NB4 (cell line): ENCODE measurements at places on chromosomes 3 and 15.

GRCh38 chr3:194431554-194431953 lies 32.5 kb upstream of the GP5 start:
- no peak for DNase-seq

DNA sequence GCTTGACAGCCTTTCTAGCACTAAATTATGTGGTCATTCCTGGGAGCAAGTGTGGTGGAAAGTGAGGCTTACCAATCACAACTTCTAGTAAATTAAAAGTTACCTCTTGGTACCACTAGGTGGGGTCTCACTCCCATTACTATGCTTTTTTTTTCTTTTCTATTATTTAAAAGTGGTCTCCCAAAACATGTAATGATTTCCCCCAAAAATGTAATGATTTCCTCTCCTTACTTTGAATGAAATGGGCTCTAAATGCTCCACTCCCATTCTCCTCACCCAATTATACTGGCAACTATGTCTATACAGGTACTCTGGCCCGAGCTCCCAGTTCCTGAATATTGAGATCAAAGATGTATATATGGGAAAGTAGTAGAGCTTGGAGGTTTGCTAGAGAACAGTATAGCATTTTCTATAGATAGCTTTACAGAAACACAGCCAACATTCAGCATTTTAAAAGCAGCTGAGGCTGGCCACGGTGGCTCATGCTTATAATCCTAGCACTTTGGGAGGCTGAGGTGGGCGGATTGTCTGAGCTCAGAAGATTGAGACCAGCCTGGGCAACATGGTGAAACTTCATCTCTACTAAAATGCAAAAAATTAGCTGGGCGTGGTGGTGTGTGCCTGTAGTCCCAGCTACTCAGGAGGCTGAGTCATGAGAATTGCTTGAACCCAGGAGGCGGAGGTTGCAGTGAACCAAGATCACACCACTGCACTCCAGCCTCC lies 70.9 kb downstream of the DCUN1D1 start:
- DNase-seq, result peak; percentile 19

GRCh38 chr3:66428733-66429132 lies 72.1 kb downstream of the LRIG1 start:
- peak; percentile 43 for DNase-seq

GRCh38 chr3:55570271-55570711 lies 83.2 kb upstream of the WNT5A start:
- DNase-seq, result no peak

GRCh38 chr3:13934813-13935212 lies 54.9 kb upstream of the WNT7A start:
- DNase-seq, result no peak

GRCh38 chr15:61489571-61489970 lies 260.5 kb upstream of the RORA start:
- no peak for DNase-seq

- no peak for DNase-seq
Observed at GRCh38 chr3:166405465-166405864, 568.2 kb upstream of the BCHE start.

DNA sequence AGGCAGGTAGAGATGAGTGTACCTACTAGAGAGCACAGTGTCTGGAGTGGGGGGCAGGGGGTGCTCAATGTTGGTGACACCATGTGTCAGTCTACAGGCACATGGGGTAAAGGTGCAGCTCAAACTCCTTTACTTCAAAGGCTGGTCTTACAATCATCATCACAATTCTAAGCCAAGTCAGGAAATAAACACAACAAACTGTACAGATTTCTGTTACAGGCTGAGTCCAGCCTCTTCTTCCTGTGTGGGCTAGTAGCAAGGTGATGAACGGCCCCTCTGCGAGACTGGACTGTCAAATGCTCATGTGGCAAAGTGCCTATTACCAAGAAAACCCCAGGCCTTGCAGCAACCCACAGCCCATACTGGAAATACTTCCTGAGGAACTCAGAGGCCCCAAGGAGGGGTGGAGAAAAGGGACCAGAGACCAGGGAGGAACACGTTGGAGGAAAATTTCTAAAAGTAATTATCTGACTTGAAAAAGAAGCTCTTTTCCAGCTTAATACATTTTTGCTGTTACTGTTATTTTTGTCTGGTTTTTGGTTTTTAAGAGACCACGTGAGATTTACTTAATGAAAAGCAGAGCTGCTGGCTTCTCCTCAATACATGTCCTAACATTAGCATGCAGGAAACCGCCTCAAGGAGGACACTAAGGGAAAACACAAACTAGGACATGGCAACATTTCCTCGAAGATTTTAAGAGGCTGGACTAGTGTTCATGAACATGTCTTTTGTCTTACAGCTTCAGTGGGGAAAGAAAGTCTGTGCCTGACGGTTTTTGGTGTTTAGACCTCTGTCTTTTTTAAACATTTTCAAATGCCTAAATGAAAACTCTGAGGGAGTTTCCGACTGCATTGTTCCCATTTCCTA lies 29.5 kb downstream of the TBC1D2B start:
- DNase-seq, result peak; percentile 98

DNA sequence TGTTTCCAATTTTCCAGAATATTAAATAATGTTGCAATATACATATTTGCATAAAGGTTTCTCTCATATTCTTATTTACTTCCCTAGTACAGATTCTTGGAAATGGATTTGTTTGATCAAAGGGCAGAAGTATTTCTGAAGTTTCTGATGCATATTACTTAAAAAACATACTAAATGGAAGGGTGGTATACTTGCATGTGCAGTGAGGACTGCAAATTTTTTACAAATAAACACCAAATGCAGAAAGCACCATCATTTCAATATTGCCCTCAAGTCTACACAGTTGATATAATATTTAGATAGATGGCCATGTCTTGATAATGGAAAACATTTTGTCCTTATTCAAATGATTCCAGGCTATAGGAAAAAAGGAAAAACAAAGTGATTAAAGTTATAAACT lies 12.3 kb downstream of the TM4SF18 start:
- no peak for DNase-seq

- DNase-seq, result peak; percentile 74
Observed at GRCh38 chr3:101803173-101803782, 24.3 kb downstream of the NXPE3 start.

GRCh38 chr3:101842245-101842934 lies 6.9 kb upstream of the NFKBIZ start:
- no peak for DNase-seq

DNA sequence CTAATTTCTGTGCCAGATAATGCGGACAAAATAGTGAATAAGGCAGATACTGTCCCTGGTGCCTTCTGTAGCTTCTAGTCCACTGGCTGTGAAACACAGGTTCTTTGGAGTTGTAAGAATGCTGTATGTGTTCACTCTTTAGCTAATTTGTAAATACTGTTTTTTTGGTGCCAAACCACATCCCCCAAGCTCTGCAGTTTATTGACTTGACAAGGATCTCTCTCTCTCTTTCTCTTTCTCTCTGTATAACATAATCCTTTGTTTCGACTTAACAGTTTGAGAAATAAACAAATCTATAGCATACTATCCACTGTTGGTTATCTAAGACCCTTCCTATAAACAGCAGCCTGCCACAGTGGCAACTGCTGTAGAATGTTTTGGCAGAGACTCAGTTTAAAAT lies 7.6 kb downstream of the SMAD3 start:
- no peak for DNase-seq

GRCh38 chr15:25422021-25422420 lies 16.8 kb downstream of the UBE3A start:
- DNase-seq, result no peak

- peak; percentile 75 for DNase-seq
Observed at GRCh38 chr3:188954590-188955208, 217.1 kb upstream of the TPRG1 start.

DNA sequence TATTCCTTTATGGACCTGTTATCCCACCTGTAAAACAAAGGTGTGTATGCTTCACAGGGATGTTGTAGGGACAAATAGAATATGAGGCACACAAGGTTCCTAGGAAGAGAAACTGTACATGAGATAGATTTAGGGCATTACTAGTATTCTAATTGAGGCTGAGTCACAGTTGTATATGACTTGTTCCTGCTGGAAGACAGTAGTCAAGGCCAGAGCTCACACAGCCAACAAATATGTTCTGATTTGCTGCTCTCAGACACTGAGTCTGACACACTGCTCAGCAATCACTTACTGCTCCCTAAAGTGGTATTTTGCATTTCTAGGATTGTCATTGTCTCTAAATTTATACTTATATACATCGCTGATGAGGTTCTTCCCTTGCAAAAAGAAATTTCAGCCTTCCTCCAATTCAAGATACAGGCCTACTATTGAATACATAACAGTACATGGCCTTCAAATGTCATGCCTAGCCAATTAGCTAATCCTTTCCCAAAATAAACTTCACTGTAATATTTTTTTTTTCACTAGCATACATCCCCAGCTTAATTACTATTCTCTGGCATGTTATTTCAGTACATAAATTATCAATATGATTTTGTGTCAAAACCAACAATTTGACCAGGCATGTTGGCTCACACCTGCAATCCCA lies 69.8 kb downstream of the TIGIT start:
- DNase-seq, result no peak

DNA sequence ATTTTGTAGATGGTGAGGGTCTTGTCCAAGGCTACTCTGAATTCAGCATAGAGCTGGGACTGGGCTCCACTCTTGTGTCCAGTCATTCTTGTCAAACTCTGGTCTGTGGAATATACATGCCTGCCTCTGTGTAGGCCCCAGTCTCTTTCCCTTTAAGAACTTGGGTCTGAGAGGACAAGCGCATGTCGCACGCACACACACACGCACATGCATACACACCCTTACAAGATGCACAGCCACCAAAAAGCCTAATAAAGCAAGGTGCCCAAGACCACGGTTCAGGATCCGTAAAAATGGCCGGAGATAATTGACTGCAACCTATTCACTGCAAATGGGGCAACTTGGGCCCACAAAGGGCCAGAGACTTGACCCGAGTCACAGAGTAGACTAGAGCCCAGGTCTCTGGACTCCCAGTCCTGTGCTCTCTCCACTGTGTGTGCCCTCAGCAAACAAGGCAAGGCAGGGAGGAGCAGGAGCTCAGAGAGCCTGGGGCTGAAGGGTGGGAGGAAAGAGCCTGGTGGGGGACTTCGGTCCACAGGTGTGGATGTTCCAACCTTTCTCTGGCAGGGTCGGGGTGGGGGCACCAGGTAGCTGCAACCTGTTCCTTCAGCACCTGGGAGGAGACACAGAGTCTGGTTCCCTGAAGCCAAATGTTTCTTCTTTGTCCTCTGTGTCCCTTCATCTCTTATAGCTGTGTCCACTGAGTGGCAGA lies 914 bp upstream of the PAQR5 start:
- no peak for DNase-seq
